ENCODE measurements at places on chromosomes 4 and X.

GRCh38 chr4:138627096-138627495 lies 384.9 kb upstream of the SLC7A11 start:
- no peak for DNase-seq

GRCh38 chr4:25525896-25526295 lies 129.8 kb upstream of the SLC34A2 start:
- DNase-seq: no peak

GRCh38 chr4:83569987-83570386 lies 34.1 kb downstream of the GPAT3 start:
- no peak for DNase-seq

DNA sequence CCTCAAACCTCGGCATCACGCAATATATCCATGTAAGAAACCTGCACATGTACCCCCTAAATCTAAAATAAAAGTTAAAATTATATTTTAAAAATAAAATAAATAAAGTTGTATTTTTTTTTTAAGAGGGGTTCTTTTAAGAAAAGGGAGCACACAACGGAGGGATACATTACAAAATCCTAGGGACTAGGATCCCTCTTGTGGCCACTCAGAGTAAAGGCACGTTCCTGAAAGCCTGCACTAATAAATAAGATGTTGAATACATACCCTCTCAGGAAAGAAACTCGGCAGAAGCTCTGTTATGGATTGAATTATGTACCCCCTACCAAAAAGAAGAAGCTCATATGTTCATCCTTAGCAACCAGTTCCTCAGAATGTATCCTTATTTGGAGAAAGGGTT lies 50.9 kb upstream of the PRDX4 start:
- no peak for DNase-seq

- DNase-seq: no peak
Observed at GRCh38 chr4:3792813-3793212, 26.6 kb downstream of the ADRA2C start.

GRCh38 chrX:102546828-102547493 lies 30.4 kb upstream of the TMSB15A start:
- DNase-seq: no peak

DNA sequence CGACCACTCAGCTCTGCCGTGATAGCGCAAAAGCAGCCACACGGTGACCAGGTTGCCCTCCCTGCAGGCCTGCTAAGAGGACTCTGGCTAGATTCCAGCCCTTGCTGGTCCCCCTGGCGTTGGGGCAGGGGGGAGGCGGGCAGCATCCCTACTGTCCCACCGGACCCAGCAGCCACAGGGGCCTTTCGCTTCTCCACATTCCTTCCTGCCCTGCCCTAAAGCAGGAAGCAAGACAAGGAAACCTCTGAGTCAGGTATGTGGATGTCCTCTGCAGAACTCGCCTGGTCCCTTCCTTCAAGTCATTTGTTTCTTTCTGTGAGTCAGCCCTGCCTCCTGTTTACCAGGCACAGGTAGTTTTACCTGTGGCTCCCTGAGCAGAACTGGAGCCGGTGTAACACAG lies 60.2 kb upstream of the CLDN34 start:
- DNase-seq: no peak

DNA sequence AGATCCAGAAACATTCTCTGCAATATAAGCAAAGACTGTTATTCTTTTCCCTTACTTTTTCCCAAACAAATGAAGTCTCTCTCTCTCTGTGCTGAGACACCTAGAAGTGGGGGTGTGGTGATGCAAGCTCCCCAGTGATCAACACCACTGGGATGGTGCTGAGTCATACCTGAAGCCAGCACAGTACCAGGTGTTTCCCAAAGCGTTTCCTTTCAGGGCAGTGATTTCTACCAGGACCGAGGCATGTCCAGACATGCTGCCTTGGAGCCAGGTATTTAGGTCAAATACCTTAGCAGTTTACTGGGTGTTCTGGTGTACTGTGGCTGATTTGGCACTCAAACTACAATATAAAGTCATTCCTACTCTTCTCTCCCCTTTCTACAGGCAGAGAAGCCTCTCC lies 726.5 kb downstream of the FAM133A start:
- no peak for DNase-seq

- DNase-seq: no peak
Observed at GRCh38 chr4:153418121-153418520, 48.0 kb upstream of the TMEM131L start.

DNA sequence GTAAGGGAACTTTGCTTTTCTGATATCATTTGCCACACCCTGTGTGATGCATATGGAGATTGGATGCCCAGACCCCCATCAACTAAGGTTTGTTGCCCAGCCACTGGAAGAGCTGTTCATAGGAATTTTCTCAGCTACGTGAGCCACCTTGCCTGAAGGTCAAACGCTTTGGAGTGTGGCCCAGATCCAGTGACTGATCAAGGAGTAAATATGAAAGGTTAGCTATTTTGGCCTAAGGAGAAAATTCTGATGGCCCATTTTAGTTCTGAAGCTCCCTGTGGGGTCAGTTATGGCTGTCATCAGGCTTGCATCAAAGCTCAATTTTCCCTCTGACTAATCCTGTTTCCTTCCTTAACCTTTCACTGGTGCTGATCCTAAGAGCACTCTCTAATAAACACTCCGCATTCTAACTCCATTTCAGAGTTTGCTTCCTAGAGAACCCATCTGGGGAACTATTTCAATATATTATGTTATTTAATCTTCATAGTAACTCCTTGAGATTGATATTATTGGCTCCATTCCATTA lies 407.7 kb downstream of the SPRY1 start:
- DNase-seq: no peak

DNA sequence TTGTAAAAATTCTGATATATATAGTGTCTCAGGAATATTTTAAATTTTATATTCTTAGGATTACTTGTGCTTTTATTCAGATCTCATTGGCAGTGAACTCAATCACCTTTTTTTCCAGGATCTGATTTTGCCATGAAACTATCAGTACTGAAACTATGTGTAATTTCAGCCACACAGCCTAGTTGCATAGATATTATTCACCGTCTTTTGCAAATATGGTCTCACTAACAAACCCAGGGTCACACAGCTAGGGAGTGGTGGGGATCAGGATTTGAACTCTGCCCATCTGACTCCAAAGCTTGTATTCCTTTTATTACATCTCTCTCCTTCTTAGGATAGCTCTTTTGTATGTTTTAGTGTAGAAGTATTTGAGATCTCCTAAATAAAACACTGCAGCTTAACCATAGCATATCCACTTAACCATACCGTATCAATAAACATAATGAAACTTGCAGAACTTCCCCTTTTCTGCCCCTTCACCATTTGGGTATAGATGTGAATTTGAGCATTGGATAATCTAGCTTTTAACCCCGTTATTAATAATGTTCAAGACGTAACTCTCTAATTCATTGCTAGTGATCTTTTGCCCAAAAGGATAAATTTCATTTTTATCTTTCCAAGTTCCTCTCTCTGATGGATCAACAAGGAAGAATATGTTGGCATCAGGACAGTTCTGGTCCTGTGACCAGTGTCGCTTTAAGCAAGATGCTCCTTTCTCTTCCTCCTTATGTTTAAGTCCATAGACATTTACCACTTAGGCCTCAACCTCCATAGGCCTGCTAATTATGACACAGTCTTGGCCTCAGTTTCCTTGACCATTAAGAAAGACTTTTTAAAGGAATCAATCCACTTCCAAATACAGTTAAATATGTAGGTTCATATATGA lies 74.6 kb downstream of the RAPGEF2 start:
- DNase-seq: no peak

- DNase-seq: no peak
Observed at GRCh38 chr4:168731006-168731636, 234.3 kb downstream of the PALLD start.

GRCh38 chr4:5632066-5632440 lies 76.3 kb downstream of the EVC2 start:
- DNase-seq: no peak

- DNase-seq: peak; percentile 76
Observed at GRCh38 chrX:139932073-139932900, 566 bp downstream of the ATP11C start.

DNA sequence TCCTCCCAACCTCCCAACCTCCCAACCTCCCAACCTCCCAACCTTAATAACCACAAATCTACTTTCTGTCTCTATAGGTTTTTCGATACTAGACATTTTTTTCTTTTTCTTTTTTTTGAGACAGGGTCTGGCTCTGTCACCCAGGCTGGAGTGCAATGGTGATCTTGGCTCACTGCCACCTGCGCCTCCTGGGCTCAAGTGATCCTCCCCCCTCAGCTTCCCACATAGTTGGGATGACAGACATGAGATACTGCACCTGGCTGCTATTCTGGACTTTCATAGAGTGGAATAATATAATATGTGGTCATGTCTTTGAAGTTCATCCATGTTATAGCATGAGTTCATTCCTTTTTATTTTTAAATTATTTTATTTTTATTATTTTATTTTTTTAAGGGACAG lies 39.5 kb upstream of the ZFX start:
- DNase-seq: no peak

DNA sequence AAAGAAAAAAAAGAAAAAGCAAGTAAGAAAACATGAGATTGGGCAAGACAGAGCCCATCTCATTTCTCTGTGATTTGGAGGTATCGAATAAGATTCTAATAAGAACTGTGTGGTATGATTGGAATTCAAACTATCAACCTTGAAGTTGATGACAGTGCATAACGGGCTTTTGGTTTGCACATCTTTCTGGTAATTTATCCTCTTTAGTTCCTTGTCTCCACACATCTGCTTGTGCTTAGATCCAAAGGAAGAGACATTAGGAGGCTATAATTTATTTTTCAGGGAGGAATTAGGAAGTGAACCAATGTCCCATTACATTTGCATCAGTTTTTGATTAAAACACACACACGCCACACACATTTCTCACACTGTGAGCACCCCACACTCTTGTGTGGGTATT lies 149.9 kb downstream of the ARSF start:
- DNase-seq: no peak

- DNase-seq: no peak
Observed at GRCh38 chrX:18286322-18286831, 65.7 kb upstream of the BEND2 start.

DNA sequence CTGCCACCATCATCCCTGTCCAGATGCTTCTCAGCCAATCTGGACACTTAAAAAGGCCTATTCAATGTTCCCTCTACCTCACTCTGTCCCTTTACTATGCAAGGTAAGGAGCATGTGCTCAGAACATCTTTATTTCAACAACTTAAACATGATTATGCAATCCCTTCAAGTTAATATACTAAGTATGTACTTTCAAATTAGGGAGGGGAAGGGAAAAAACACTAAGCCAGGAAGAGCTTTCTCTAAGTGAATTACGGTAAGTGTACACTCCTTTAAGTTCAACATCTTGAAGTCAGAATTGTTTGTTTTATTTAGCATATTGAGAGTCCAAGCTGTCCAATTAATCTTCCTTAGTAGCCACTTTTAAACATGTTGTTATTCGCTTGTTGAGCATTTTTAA lies 14.1 kb downstream of the SLC10A7 start:
- DNase-seq: no peak
